Right atrium auricular region (tissue), 2 donors: ENCODE measurements at places on chromosomes 7 and 10. TPM values are rescaled to one million over a fixed set of nuclear protein-coding genes. Genes with fewer than 3 reads are reported as not detected.
A peak's percentile ranks its signal among the peaks of the same experiment; 100 is the strongest.

SDK1 gene
- 3.1 TPM for total RNA-seq

SEMA3D gene
- 1.5 TPM for total RNA-seq

PLPP4 gene
- total RNA-seq = not detected

HTR7 gene
- total RNA-seq = 0.33 TPM

OR6B1 gene
- total RNA-seq = not detected

ATP6V1F gene
- 121 TPM for total RNA-seq

OLAH gene
- not detected for total RNA-seq

TDRD1 gene
- 0.12 TPM for total RNA-seq

HOXA1 gene
- not detected for total RNA-seq

AOAH gene
- total RNA-seq = 2.5 TPM

NYAP1 gene
- 1.5 TPM for total RNA-seq

HMX3 gene
- total RNA-seq = not detected

GNAT3 gene
- not detected for total RNA-seq

FAM13C gene
- total RNA-seq = 4.4 TPM

ASZ1 gene
- not detected for total RNA-seq

NSUN5 gene
- total RNA-seq = 13.0 TPM

BTBD16 gene
- total RNA-seq = not detected

- no peak for DNase-seq
Observed at GRCh38 chr7:151018421-151019129, 5.7 kb downstream of the ATG9B start.

DNA sequence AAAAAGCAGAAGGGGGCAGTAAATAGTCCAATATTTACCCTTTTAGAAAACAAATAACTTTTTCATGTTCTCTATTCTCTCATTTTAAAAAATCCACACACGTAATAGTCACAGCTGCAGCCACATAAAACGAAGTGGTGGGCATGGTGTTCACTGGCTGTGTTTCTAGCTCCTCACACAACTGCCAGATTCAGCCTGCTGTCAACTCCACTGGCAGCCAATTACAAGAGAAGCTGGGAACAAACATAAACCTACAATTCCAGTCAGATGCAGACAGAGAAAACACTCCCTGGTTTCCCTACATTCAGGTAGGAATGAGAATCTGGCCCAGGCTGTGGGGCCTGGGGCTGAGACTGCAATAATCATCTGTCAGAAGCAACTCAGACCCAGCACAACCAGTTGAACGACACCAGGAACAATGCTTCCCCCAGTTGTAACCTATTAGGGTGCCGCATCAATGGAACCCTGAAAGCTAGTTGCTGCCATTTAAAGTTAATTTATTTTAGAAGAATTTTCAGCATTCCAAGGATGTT is 29.1 kb downstream of the ERCC6 start:
- no peak for DNase-seq

GRCh38 chr7:128737441-128737840 is 1.7 kb upstream of the CALU start:
- no peak for DNase-seq

DNA sequence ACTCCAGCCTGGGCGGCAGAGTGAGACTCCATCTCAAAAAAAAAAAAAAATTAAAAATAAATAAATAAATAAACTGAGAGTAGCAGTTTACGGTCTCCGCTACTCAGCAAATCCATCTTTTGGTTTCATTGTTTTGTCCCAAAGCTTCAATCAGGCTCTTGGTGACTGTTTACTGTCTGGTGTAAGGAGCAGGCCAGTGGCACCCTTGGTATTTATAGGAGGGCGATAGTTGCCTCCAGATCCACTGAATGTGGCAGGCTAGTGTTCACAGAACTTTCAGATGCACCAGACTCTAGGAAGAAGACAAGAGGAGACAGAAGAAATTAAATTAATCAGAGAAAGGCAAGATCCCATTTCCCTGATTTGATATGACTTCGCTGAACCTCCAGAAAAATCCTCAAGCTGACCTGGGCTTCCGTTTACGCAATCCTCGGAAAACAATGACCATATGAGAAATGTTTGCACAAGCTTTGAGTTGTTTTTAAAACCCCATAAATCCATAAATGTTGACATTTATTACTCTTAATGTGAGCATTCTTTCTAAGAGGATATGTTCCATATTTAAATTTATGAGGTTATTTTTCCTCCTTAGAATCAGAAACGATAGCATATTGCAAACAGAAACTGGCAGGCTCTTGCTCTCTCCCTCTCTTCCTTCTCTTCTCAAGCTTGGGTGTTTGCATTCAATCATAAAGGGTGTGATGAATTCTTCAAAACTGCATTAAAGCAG is 7.1 kb upstream of the MUC3A start:
- no peak for DNase-seq

DNA sequence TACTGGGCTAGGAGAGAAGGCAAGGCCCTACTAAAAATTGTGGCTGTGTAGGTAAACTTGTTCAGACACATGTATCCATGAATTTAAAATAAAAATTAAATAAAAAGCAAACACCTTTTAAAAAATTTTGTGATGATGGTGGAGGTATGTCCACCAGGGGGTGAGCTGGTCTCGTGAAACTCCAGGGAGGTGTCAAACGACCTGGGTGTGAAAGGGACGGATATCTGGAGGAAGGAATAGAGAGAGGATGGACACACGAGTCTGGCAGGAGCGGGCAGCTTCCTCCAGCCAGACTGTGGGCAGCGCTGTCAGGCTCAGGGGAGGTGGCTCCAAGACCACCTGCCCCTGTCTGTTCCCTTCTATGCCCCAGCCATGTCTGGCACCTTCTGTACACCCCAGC is 34.8 kb upstream of the DMBT1 start:
- no peak for DNase-seq

- DNase-seq = no peak
Observed at GRCh38 chr7:115005953-115006352, 84.1 kb downstream of the MDFIC start.

DNA sequence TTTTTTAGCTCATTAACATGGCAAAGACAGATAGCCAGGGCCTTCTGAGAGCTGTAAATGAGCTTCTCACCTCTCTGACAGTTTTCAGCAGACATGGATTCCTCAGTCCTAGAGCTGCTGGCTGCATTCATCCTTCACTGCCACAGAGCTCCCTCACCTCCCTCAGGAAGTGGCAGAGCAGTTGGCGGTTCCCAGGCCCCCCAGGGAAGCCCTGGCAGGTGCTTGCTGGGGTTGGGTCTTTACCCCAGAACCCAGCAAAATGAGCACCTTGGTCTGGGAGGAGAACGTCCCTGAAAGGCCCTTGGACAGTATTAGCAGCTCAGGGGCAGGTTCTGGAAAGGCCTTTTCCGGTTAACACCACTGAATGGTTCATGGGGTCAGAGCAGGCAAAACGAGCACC is 288.0 kb downstream of the PTPRN2 start:
- DNase-seq = peak; percentile 18

GRCh38 chr7:103752995-103753394 is 236.5 kb downstream of the RELN start:
- DNase-seq = no peak

DNA sequence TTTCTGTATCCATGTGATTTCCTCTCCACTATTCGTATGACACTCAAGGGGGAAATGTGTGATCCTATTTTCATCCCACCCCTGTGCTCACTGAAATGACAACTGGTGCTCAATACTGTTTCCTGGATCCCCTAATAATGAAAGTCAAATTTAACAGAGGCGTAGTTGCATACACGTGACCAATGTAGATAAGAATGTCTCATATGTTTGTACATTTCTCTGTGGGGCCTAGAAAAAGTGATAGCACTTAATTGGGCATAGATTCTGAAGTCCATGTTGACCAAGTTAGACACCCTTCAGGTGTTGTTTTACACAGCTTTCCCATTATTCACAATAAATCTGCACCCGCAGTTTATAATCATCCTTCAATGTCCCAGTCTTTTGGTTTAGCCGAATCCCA is 59.1 kb downstream of the JAZF1 start:
- DNase-seq = no peak

- DNase-seq = no peak
Observed at GRCh38 chr7:38594949-38595348, 36.2 kb downstream of the AMPH start.

- no peak for DNase-seq
Observed at GRCh38 chr7:101486433-101487104, 123.9 kb downstream of the COL26A1 start.

DNA sequence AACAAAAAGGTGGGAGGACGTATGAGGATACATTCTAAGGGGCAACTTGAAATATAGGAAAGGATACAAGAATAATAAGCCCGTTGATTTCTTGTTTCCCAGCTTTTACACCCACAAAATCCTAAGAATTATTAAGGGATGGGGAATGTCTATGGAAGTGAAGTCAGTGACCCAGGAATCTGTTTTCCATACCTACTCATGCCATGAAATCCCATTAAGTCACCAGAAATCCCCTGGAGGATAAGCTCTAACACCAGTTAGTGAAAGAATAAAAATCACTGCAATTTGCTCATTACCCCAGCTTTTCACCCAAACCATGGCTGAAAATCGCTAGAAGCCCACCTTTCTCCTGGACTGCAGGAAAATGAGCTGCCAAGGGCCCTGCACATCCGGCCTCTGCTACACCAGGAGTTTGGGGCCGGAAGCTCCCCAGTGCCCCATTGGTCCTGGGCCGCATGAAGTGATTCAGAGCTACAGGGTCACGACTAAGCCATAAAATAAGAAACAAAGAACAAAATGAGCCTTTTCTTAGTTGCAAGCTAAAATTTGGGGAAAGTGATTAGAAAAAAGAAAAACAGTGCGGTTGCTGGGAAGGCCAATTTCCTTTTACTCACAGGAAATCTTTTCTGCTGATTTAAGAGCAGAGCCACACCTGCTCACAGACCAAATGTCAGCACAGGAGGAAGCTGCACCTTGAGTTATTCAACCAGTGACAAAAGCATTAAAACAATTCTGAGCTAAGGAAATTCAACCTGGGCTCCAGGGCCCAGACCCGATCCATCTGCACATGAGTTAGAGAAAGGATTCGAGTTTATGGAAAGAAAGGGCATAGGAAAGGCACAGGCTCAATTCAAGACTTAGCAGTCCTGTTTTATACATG is 40.3 kb downstream of the HIPK2 start:
- peak; percentile 58 for DNase-seq

GRCh38 chr10:16792675-16793074 is 24.5 kb downstream of the RSU1 start:
- no peak for DNase-seq

- DNase-seq = no peak
Observed at GRCh38 chr10:119616882-119617570, 20.3 kb upstream of the TIAL1 start.

- peak; percentile 52 for DNase-seq
Observed at GRCh38 chr10:28906934-28907333, 229.6 kb downstream of the BAMBI start.

GRCh38 chr10:30188101-30188500 is 128.7 kb upstream of the JCAD start:
- no peak for DNase-seq

- no peak for DNase-seq
Observed at GRCh38 chr7:25500393-25500921, 272.2 kb upstream of the NPVF start.

DNA sequence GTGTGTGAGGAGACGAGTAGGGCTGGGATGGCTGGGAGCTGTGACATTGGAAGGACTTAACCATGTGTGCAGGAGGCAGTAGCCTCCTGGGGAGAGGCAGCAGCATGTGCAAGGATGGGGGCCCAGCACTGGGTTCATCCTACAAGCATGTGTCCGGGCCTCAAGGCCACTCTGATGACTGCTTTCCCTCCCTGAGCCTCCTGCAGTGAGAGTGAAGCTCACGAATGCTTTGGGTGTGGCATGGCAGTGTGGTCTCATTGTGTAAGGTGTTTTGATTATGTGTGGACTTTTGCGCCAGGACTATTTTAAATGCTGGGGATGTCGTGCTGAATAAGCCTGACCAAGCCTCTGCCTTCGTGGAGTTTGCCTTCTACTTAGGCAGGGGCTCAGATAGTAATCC is 122.0 kb upstream of the INSYN2A start:
- no peak for DNase-seq

GRCh38 chr10:84765656-84766055 is 437.3 kb downstream of the CCSER2 start:
- no peak for DNase-seq

GRCh38 chr10:30093303-30093950 is 34.0 kb upstream of the JCAD start:
- DNase-seq = no peak

- DNase-seq = no peak
Observed at GRCh38 chr10:103636492-103636891, 143.0 kb downstream of the NEURL1 start.
